ENCODE measurements at places on chromosomes 5 and 9.
A peak's percentile ranks its signal among the peaks of the same experiment; 100 is the strongest.

- DNase-seq, result no peak
Observed at GRCh38 chr9:38337706-38338264, 54.7 kb upstream of the ALDH1B1 start.

DNA sequence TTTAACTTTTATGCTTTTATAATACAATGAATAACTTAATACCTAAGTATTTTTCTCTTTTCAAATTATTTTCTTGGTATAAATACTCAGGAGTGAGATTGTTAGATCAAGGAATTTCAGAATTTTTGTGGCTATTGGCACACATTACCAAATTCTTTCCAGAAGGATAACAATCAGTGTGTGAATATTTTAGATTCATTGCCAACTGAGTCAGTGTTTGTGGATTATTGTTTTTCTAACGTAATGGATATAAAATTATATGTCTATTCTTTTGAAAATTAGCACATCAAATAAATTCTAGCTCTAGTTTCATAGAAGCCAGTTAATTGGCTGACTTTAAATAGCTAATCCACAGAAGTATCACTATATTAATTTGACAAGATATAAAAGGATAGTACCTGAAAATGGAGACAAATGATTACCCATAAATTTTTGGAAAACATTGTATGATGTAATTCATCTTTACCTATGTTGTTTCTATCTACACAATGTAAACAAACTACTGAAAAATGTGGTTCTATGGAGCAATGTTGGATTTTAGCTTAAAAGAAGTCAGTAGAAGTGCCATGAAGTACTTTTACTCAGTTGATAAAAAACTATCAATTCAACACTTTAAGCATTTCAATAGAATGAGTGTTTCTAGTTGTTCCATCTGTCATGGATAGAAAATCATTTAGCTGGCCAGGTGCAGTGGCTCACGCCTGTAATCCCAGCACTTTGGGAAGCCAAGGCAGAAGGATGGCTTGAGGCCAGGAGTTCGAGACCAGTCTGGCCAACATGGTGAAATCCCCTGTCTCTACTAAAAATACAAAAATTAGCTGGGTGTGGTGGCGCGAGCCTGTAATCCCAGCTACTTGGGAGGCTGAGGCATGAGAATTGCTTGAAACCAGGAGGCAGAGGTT is 185.1 kb downstream of the ADAMTSL1 start:
- DNase-seq, result no peak

- DNase-seq, result no peak
Observed at GRCh38 chr5:133741818-133742355, 129.5 kb upstream of the FSTL4 start.

GRCh38 chr5:132437604-132438266 is 52.8 kb downstream of the IRF1 start:
- peak; percentile 81 for DNase-seq

All from activated CD4-positive, alpha-beta T cell treated with anti-CD3 and anti-CD28 coated beads, Interleukin-2, amount 50 U/mL, for 16 hours (primary cell).